ENCODE measurements at places on chromosomes 7 and 10.

DNA sequence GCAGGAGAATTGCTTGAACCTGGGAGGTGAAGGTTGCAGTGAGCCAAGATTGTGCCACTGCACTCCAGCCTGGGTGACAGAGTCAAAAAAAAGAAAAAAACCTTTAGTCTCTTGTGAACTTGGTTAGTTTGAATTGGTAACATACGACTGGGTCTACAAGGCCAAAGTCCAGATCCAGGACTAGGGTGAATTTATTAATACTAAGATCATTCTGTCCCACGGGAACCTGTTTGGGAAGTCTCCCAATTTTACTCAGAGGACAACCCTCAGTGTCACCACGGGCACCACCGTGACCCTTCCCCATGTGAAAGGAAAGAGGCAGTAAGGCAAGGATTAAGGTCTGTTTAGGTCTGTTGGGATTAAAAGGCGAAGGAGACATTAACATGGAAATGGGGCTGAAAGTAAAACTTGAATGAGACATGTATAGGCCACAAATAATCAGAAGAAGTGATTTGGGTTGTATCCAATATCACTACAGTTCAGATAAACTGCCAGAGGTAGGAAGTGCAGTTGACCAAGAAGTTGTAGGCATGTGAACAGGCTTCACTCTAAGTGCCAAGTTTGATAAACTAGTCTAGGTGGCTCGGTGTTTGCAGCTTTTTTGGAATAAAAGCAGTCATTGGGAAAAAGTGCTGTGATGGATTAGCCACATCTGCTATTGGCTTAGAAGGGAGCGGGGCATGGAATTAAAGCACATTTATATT is 30.7 kb downstream of the MYOF start:
- no peak for DNase-seq

GRCh38 chr7:77802557-77803405 is 4.2 kb downstream of the PHTF2 start:
- no peak for DNase-seq

- peak; percentile 61 for DNase-seq
Measured at GRCh38 chr7:55569797-55570196, 2.5 kb downstream of the VOPP1 start.

DNA sequence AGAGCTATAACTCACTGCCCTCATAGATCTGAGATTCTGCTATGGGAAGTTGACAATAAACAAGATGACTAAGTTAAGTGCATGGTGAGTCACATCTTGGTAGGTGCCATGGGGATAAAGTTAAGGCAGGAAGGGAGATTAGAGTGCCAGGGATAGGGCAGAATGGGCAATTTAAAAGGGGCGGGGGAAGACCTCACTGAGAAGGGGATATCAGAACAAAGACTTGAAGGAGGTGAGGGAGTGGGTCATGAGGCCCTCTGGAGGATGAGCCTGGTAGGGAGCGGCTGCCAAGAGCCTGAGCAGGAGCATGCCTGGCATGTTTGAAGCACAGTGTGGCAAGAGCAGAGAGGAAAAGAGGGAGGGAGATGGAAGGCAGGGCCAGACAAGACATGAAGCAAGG is 34.8 kb upstream of the INMT start:
- no peak for DNase-seq

- no peak for DNase-seq
Measured at GRCh38 chr7:37683246-37684120, at the start of gene GPR141. TSS of gene GPR141 (plus strand) at chr7:37683766. CDS start at chr7:37740394, 56,628 bp downstream.

DNA sequence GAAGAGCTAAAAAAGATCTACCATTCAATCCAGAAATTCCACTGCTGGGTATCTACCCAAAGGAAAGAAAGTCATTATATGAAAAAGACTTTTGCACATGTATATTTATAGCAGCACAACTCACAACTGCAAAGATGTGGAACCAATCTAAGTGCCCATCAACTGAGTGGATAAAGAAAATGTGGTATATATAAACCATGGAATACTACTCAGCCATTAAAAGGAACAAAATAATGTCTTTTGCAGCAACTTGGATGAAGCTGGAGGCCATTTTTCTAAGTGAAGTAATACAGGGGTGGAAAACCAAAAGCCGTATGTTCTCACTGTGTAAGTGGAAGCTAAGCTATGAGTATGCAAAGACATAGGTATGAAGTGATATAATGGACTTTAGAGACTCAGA is 3.0 kb downstream of the ANXA7 start:
- DNase-seq, result no peak

GRCh38 chr7:131665021-131665420 is 108.6 kb upstream of the PODXL start:
- DNase-seq, result no peak

GRCh38 chr10:133075346-133076137 is 12.2 kb upstream of the ADGRA1 start:
- DNase-seq, result no peak

DNA sequence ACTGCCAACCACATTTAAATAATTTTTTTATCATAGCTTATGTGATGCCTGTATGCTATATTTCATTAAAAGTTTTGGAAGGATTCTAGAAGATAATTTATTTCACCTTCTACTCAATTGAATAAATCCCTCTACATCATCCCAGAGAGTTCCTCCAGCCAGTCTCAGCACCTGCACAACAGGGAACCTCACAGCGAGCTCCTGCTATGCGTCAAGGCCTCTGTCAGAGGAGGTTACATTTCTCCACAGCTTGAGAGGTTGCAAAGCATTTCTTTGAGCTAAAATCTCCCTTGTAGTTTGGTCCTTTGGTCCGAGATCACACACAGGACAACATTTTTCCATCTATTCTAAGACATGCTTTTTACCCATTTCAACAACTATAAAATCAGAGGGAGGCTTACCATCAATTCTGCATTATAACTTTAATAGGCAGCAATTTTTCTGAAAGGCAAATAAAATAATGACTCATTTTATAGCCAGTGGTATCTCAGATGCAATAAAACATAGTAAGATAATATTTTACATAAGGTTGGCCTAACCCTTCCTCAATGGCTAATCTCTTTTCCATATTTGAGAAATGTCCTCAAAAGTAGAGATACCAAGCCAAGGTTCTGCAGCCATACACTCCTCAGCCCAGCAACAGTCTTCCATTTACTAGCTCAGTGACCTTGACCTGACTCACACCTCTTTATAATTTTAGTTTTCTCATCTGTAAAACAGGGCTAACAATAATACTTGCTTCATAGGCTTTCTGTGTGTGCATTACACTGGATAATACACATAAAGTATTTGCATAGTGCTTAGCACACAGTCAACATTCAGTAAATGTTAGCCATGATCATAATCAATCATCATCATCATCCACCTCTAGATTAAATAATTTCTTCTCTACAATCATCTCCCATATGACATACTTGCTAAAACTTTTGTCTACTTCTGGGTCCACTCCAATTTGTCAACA is 68.8 kb downstream of the DOCK4 start:
- no peak for DNase-seq

GRCh38 chr10:21355591-21356011 is 169.9 kb downstream of the SKIDA1 start:
- DNase-seq, result no peak

- no peak for DNase-seq
Measured at GRCh38 chr10:63749915-63750314, 228.7 kb downstream of the REEP3 start.

GRCh38 chr10:71814922-71815411 is 36.1 kb downstream of the PSAP start:
- DNase-seq, result no peak

GRCh38 chr10:77606751-77607150 is 30.9 kb downstream of the KCNMA1 start:
- DNase-seq, result no peak

DNA sequence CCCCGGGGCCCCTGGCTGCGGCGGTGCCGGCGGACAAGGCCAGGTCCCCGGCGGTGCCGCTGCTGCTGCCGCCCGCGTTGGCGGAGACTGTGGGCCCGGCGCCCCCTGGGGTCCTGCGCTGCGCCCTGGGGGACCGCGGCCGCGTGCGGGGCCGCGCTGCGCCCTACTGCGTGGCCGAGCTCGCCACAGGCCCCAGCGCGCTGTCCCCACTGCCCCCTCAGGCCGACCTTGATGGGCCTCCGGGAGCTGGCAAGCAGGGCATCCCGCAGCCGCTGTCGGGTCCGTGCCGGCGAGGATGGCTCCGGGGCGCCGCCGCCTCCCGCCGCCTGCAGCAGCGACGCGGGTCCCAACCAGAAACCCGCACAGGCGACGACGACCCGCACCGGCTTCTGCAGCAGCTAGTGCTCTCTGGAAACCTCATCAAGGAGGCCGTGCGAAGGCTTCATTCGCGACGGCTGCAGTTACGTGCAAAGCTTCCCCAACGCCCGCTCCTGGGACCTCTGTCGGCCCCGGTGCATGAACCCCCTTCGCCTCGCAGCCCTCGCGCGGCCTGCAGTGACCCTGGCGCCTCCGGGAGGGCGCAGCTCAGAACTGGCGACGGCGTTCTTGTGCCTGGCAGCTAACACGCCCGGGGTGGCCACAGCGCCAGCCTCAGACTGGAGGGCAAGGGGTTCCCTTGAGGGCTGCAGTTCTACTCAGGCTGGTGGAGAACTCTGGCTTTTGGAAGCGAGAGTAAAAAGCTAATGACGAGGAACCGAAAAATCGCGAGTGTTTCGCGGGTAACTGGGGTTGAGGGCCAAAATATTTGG is 804 bp downstream of the FRAT1 start:
- DNase-seq, result peak; percentile 64

- DNase-seq, result no peak
Measured at GRCh38 chr7:108193594-108194498, 63.7 kb upstream of the LAMB4 start.

DNA sequence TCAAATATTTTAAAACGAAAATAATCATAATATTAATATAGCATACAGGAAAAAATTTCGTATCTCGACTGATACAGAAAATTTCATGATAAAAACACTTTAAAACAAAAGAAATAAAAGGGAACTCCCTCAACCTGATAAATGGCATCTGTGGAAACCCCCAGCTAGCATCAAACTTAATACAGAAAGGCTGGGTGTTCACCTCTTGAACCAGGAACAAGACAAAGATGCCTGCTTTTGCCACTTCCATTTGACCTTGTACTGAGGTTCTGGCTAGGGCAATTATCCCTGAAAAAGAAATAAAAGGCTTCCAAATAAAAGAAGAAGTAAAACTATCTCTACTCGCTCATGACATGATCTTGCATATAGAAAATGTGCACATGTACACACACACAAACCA is 2.5 kb upstream of the ALOX5 start:
- no peak for DNase-seq

DNA sequence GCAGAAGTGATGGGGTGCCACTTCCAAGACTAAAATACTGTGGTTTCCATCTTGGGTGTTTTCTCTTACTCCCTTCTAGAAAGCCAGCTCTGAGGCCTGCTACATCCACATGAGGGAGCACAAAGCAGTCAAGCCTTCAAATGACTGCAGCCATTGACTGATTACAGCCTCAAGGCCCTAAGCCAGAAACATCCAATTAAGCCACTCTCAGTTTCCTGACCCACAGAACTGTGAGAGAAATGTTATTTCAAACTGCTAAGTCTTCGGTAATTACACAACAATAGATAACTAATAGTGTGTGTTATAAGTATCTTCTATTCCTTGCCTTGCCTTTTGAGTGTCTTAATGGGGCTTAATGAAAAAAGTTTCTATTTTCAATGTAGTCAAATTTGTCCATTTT is 24.8 kb downstream of the BRAF start:
- DNase-seq, result no peak

- no peak for DNase-seq
Measured at GRCh38 chr7:150803161-150803860, 2.7 kb downstream of the TMEM176A start.

DNA sequence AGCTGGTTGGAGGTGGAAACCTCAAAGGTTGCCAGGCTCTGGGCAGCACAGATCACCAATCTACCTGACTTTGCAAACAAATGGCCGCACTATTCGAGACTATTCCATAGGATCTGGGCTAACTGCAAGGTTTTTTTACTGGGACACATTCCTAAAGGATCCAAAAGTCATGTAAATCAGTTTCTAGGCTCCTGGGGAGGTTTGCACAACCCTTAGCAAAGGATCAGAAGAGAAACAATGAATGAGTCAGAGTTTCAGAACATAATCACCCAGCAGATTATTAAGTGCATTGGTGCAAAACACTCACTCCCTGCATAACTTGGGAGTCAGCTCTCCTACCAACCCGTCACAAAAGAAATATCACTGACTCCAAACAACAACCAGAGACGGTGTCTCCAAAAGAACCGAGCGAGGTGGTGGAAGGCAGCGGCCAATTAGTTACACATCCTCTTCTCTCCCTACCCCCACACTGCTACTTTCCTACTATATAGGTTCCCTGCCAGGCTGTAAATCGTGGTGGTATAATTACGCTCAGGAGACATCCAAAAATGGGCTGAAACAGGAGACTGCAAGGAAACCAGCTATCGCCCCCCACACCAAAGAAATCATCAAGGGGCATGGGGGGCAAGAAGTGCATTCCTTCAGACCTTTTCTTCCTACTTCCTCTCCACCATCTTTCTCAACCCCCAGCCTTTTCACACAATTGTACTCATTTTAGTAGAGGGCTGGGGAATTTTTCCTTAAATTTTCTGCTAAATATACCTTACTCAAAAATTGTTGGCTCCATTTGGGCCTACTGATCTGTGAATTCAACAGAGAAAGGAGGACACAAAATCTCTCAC is 3.2 kb downstream of the UBE2H start:
- peak; percentile 32 for DNase-seq

DNA sequence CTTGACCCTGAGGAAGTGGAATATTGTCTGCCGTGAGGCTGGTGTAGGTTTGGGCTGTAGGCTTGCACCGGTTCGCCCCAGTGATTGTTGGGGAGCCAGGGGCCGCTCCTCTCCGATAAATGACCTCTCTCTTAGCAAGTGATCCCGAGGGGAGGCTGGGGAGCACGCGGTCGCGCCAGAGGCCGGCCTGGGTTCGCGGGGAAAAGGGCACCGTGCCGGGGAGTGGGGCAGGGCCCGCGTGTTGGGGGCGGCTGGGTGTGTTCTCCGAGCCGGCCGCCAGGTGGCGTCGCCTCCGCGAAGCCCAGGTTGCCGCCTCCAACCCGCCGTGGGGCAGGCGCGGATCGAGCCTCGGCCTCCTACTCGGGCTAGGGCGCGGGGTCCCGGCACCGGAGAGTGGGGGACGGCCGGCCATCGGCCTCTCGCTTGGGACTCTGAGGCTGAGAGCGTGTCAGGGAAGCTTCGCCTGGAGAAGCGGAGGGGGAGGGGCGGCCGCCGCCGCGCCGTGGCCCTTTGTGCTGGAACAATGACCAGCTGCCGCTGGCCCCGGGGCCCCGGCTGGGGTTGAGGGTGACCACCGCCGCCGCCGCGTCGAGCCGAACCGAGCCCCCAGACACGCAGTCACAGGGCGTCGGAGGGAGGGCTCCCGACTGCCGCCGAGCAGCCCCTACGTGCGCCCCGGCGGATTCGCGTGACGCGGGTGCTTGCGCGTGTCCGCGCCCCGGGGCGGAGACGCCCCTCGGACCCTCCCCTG is 442 bp upstream of the LZTS2 start:
- peak; percentile 81 for DNase-seq

DNA sequence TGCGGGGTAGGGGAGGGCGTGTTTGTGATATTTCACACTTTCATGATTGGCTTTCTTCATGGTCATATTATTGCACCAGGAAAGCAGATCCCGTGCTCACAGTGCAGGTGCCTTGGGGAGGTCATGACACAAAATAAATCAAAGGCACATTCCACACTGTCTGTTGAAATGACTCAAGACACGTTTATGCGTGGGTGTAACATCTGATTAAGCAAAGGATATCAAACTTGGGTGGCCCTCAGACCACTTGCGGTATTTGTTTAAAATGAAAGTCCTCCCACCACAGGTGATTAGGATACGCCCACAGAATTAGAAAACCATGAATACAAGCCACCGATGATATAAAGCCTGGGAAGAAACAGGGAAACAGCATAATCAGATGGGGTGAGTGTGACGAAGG is 51.1 kb downstream of the SVIL start:
- DNase-seq, result no peak
